ENCODE measurements at places on chromosomes 6 and 20.

DNA sequence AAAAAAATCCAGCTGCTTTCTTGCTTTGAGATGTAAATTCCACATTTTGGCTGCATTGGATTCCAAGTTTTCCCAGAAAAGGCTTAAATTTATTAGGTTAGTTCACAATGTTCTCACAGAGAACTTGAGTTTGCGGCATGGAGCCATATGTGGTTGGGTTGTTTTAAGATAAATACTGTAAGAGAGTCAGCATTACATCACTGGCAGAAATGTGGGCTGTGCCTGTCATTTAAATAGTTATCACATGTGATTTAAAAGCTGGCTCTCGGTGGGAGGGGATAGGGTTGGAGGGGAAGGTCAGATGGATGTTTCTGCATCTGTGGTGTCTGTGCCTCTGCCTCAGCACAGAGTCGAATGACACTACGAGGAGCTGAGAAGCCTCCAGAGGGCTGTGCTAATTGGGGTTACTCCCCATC, 73.8 kb upstream of the SCP2D1 start:
- DNase-seq = no peak

DNA sequence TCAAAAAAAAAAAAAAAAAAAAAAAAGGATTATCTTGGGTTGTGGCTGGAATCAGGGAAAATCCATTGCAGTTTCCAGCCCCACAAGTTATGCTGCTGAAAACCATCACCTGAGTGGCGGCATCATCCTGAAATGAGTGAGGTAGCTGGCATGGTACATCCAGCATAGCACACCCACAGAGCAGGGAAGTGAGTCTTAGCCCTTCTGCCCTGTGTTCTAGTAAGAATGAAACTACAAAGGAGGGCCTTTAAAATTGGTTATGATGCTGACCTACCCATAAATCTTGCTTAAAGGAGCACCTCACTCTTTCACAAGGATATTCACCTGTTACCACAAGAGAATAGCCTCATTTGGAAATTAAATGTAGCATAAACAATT, 119.2 kb downstream of the NFATC2 start:
- DNase-seq = peak; percentile 88

DNA sequence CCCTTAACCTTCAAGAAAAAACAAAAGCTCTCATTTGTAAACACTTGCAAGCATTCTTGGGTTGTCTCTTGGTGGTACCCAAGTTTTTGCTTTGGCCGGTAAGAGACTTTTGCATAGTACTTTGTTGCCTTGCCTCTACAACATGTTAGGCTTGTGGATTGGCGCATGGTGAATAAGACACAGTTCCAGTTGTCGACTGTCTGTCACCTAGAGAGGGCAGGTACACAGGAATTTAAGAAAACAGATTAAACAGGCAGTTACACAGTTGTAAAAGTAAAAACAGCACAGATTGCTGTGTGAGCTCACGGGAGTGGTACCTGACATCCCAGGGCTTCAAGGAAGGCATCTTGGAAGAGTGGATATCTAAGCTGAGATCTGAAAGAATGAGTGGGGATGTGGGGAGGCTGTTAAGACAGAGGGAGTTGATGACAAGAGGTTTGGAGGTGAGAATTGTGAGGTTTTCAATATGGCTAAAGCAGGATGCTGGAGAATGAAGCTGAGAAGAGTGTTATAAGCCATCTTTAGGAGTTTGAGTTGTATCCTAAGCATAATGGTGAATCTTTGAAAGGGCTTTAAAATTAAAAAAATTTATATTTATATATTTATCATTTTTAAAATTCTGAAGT, 19.2 kb downstream of the UTRN start:
- DNase-seq = no peak

- no peak for DNase-seq
Observed at GRCh38 chr6:155254139-155254538, 9.7 kb upstream of the CLDN20 start.

GRCh38 chr6:5922230-5922629, 84.5 kb downstream of the NRN1 start:
- DNase-seq = no peak

- no peak for DNase-seq
Observed at GRCh38 chr6:149717255-149717587, 680 bp downstream of the LATS1 start.

- no peak for DNase-seq
Observed at GRCh38 chr6:57247603-57248002, 25.5 kb upstream of the RAB23 start.

DNA sequence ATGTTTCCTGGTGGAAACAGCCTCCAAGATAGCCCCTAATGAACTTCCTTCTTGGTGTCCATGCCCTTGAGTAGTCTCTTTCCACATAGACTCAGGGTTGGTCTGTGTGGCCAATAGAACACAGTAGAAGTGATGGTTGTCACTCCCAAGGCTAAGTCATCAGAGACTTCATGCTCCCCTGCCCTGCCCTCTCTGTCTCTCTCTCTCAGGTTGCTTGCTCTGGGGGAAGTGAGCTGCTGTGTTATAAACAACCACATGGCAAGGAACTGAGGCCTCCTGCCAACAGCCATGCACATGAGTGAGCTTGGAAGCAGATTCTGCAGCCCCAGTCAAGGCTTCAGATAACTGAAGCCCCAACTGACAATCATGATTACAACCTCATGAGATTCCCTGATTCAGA, 85.3 kb upstream of the SLC22A16 start:
- DNase-seq = no peak

DNA sequence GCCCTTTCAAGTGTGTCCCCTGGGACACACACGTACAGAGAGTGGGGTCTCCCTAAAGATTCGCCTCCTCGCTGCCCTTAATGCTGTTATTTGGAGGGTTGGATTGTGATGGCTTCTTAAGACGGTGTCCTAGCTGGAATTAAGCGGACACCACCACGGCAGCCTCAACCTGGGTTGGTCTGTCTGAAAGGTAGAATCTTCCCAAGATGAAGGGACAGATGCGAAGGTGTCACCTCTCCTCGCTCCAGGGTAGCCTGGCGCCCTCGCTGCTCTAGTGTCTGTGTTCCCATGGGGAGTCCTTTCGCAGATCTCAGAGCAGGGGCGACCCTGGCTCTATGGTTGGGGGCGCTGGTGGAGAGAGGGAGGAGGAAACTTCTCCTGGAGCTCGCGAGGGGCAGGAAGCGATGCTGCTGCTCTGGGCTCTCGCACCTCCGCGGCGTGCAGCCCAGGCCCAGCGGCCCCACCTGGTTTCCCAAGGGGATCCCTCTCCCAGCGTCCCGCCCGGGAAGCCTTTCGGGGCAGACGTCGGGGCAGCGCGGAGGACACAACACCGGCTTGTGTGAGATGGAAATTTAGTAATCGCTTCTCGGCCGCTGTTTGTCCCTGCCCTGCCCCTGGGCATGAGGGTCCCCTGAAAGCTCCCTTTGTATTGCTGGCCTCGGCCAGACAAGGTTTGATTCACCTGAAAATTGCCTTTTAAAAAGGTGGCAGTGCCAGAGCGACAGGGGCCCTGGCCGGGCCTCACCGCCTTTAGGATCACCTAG, 1.7 kb downstream of the RSPO3 start:
- no peak for DNase-seq

- no peak for DNase-seq
Observed at GRCh38 chr6:162644153-162644552, 83.4 kb downstream of the PRKN start.

DNA sequence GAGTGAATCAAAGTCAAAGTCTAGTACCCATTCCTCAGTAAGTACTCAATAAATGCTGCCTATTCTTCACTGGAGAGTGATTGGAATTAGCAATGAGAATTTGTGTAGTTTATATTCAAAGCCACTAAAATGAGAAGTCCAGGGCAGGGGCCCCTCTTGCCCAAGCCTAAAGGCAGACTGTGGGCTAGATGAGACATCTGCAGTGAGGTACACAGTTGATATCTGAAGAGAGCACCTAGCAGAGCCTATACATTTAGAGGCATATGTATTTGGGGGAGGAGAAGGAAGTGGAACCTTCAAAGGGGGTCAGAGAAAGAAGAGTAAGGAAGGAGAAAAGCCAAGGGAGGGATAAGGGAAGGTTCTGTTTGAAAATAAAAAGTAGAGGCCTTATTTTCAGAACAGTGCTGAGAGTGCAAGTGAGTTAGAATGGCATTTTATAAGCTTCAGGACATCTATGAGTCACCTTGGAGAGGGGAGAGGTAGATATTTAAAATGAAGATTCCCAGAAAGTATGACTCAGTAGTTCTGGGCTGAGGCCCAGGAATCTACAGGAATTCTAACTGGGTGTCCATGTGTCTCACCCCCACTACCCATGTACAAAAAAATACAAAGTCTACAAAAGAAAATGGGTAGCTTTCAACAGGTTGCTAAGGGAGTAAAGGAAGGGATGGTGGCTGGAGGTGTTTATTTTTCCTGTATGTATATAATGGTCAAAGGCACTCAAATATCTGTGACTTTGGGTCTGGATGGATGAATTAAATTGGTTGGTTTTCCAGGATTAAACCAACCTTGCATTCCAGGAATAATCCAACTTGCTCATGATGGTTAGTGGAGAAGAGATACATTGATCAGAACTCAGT, 135.1 kb downstream of the ZFP64 start:
- DNase-seq = no peak

GRCh38 chr20:14691994-14692393, 354.6 kb upstream of the FLRT3 start:
- no peak for DNase-seq

GRCh38 chr6:151175662-151176445, 63.9 kb upstream of the AKAP12 start:
- DNase-seq = no peak

DNA sequence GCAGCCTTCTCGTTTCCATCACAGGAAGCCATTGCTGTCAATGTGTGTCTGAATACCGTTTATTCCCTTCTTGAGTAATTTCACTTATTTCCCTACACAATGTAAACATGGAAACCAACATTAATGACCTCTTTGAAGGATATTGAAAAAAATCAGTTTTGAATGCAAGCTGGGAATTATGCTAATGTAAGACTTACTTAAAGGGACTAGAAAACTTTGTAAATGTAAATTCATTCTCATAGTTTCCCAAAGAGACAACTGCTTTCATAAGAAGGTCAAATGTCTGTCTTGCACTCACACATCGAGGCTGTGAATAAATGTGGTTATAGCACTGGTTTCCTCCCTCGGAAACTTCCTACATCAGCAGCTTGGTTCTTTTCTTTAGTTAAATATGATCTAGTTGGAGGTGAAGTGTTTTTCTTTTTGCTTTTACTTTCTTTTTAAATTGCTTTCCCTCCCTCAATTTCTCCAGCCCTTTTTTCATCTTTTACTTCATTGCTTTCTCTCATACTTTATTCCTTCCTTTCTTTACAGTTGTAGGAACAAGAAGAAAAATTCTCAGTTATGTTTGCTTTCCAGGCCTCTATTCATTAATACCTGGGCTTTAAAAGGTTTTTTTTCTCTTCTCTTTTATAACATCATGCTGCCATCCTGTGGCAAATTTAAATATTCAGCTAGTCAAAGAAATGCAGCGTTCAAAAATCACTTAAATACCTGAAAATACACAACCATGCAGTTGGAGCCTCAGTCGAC, 108.3 kb downstream of the TNFAIP3 start:
- DNase-seq = peak; percentile 68

GRCh38 chr6:84767526-84768201, 3.3 kb upstream of the TBX18 start:
- DNase-seq = no peak
